ENCODE measurements at places on chromosomes 5 and 9.

- no peak for DNase-seq
Observed at GRCh38 chr5:133756036-133756435, 143.7 kb upstream of the FSTL4 start.

- no peak for DNase-seq
Observed at GRCh38 chr9:114908805-114909448, 21.5 kb downstream of the TNFSF8 start.

DNA sequence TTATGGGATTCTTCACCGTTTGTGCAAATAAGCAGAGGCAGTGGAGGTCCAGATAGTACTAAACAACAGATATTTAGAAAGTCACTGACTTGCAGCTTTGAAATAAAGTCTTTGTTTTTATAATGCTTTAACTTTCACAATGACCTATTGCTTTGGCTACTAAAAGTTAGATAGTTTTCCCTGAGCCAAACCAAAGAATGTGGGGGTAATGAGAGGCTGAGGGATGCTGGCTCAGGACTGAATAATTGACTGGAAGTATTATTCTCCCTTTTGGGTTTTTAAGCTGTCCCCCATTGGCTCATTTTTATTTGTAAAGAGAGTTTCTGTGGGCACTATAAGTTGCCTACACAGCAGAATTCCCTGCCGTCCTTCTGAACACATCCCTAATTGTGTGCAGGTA is 99.2 kb upstream of the ACTBL2 start:
- no peak for DNase-seq

DNA sequence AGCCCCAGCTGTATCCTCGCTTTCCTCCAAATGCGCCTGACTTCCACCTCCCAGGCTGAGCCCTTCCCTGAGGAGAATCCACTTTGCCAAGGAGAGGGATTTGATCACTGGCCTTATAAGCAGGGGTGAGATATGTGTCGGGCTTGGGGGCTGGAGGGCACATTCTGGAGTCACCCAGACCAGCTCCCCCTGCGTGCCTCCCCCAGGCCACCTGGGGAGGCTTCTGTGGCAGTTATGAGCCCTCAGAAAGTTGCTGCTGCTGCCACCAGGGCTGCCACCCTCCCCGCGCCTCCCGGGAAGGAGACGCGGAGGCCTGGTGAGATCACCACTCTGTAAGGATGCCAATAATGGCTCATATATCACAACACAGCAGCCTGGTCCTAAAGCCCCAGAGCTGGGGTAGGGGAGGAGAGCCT is 211.5 kb downstream of the PAPPA start:
- DNase-seq: no peak

GRCh38 chr5:16663840-16664239 is 47.0 kb upstream of the RETREG1 start:
- no peak for DNase-seq

DNA sequence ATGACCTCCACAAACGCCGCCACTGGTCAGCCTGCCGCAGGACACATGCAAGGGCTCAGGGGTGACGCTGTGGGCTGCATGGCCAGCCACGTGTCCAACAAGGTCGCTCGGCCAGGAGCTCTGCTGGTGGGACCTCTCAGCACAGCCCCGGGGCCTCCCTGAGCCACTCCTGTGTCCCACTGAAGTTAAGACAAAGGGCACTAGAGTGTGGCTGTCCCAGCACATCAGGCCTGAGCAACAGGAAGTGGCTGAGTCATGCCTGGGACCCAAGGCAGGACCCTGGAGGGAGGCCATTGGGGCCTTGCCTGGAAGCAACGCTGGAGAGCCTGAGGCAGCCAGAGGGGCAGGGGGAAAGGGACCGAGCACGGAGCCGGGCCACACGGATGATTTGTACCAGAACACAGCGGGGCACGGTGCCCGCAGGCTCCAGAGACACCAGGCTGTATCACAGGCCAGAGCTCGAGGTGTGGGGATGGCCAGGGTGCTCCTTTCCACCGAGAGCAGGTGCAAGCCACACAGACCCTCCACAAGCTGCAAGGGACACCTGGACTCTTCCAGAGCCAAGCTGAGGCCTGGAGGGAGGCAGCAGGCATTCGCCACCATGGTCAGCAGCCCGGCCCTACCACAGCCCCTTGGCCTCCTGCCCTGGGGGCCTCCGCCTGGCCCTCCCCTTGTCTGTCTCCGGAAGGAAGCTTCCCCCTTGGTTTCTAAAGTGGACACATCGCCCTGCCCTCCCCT is 6.5 kb upstream of the TMEM210 start:
- DNase-seq: no peak

- no peak for DNase-seq
Observed at GRCh38 chr5:56686337-56687195, 128.8 kb upstream of the MAP3K1 start.

GRCh38 chr5:113042491-113043243 is 66.1 kb downstream of the DCP2 start:
- DNase-seq: no peak

- no peak for DNase-seq
Observed at GRCh38 chr5:51043745-51044144, 339.5 kb upstream of the ISL1 start.

DNA sequence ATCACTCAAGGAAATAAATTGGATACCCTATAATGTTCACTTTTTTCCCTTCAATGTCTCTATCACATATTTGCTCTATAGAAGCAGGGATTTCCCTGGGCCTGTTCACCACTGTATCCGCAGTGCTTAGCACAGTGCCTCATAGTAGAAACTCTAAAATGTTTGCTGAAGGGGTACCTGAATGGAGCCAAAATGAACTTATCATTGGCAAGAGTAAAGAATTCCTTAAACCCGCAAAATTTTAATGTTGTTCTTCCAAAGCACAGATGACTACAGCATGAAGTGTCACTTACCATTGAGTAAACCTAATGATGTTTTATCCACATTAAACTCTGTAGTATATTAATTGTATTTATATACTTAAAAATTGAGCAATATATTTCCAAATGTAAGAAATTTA is 96.1 kb downstream of the JAKMIP2 start:
- DNase-seq: no peak

- DNase-seq: no peak
Observed at GRCh38 chr5:27947088-27947487, 908.7 kb upstream of the CDH9 start.

GRCh38 chr5:5632678-5633077 is 210.2 kb downstream of the ICE1 start:
- DNase-seq: no peak

DNA sequence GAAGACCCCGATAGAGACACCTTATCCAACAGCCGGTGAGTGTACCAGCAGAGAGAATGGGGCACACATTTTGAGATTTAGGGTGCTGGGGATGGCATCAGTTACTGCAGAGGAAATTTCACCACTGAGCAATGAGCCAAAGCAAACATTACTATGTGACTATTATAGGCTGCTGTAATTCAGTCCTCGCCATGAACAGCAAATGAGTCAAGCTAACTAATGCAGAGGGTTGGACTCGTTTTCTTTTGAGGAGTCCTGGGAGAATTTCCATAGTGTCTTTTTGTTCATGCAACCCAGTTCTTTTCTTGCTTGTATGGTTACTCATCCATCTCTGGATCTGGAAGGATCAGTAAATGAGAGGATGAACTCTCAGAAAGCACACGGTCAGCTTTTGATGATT is 323.8 kb downstream of the PSAT1 start:
- no peak for DNase-seq

DNA sequence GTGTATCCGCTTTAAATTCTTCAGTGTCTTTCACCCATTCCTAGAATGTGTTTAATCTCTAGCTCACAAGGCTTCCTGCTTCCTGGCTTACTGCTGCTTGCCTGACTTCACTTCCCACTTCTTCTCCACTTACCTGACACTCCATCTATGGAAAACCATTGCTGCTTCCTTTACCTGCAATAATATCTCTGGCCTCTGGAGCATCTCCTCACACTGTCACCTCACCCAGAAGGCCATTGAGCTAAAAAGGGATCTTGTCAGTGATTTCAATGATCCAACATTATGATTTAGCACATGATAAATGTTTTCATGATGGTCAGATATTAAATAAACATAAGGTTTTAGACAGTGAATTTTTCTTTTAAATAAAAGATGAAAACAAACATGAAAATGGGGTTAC is 281.1 kb downstream of the MRPS30 start:
- DNase-seq: no peak

DNA sequence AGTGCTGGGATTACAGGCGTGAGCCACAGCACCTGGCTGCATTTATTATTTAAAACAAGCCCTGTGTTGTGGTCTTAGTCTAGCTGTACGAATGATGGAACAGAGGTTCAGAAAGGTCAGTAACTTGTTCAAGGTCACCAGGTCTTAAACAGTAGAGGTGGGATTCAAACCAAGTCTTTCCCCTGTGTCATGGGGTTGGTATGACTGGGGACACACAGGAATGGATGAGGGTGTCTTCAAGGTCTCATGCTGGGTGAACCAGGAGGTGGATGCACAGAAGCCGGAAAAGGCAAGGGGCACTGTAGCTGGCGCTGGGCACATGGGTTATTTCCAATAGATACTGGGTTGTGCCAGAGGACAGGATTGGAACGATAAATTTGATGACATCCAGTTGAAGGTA is 32.2 kb upstream of the TJP2 start:
- DNase-seq: no peak

- DNase-seq: no peak
Observed at GRCh38 chr9:86637515-86637914, 283.3 kb upstream of the TUT7 start.

DNA sequence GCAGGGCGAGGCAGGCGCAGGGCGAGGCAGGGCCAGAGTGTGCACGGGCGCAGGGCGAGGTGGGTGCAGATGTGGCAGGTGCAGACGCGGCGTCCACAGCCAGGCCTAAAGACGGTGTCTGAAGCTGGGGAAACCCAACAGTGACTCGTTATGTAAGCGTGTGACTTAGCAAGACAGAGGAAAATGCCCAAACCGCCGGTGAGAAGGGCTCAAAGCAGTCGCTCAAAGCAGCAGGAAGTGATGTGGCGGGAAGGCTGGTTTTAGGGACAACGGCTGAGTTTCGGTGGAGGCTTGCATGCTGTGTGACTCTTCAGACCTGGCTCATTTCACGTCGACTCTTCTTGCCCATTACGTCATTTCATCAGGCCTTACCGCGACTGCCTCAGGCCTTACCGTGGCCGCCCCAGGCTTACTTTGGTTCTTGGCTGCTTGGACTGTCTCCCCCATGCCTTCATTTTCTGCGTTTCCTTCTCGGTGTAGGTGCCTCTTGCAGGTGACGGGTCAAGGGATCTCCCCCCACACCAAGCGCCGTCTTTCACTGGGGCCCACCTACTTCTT is 50.5 kb upstream of the EXOC3 start:
- peak; percentile 91 for DNase-seq

DNA sequence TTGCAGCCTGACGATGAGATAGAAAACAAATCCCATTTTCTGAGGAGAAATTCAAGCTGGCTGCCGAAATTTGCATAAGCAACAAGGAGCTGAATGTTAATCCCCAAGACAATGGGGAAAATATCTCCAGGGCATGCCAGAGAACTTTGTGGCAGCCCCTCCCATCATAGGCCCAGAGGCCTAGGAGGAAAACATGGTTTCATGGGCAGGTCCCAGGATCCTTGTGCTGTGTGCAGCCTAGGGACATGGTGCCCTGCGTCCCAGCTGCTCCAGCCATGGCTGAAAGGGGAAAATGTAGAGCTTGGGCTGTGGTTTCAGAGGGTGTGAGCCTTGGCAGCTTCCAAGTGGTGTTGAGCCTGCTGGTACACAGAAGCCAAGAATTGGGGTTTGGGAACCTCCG is 48.8 kb upstream of the MAN2A1 start:
- no peak for DNase-seq

DNA sequence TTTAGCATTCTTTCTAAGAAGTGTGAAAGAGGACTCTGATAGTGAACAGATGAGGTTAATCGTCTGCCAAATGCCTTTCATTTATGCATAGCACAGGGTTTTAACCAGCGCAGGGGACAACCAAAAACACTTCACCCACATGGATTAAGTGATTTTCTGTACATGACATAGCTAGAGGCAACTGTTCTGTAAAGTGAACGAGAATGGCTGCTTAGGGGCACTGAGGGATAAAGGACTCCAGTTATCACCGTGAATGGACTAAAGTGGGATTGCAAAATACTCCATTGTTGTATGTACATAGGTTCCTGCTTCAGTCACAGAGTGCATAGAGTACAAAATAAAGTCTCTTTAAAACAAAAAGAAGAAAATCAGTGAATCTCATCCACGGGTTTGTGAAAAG is 456.8 kb downstream of the DMAC1 start:
- DNase-seq: no peak

DNA sequence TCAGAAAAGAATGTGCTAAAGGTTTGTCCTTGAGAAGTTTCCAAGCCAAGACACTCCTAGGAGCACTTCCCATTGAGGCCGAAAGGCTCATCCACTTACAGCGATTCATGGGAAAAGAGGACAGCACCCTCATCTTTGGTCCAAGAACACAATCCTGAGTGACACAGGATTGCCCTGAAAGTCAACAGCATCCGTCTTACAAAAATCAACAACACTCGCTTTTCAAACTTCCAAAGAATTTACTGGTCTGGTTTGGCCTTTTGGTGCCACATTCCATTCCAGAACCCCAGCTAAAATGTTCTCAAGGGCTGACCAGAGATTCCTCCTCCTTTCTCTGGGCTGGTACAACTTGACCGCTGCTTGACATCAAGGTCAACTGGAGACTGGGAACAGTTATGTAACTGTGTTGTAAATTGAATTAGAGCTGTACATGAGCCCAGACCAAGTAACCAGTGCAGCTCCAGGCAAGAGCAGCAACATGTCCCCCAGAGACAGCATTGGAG is 415.8 kb upstream of the PIK3R1 start:
- no peak for DNase-seq

- DNase-seq: no peak
Observed at GRCh38 chr9:34686231-34686630, 4.8 kb downstream of the CCL19 start.

DNA sequence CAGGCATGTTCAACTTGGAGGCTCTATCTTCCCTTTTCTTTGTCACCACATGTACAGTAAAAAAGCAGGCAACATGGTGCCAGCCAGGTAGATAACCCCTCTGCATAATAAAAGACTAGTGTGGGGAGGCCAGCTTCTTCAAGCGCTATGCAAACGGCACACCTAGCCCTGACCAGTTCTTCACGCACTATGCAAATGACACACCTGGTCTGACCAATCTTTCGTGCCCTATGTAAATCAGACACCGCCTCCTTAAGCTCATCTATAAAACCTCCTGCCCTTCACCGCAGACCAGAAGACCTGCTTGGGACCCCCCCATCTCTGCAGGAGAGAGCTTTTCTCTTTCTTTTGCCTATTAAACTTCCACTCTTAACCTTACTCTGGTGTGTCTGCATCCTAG is 28.1 kb upstream of the UGCG start:
- DNase-seq: no peak

- DNase-seq: no peak
Observed at GRCh38 chr9:88503081-88503844, 31.7 kb upstream of the NXNL2 start.

GRCh38 chr5:170585273-170585948 is 81.6 kb downstream of the KCNIP1 start:
- DNase-seq: no peak

- no peak for DNase-seq
Observed at GRCh38 chr5:3352711-3353110, 242.9 kb upstream of the IRX1 start.

DNA sequence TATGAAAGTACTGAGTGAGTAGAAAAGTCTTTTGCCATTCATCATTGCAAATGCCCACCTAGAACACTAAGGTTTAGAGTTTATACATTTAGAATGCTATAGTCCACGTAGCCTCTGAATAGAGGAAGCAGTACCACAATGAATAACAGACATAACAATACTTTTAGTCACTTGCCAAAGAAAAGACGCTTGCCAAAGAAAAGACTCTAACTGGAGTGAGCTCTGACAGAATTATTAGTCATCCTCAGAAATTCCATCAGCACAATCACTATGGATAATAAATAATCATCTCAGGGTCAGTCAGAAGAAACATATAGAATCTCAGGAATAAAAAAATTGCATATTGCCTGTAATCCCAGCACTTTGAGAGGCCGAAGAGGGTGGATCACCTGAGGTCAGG is 168.5 kb upstream of the TARS1 start:
- DNase-seq: no peak
